Kidney (tissue), 22 donors: ENCODE measurements at places on chromosomes 4 and X. TPM values are rescaled to one million over a fixed set of nuclear protein-coding genes. Genes with fewer than 3 reads are reported as not detected.

Gene EGFL6
- 0.43 TPM for polyA plus RNA-seq

Gene TEX11
- polyA plus RNA-seq, result not detected

GRCh38 chr4:175514174-175514573, 297.9 kb downstream of the GPM6A start:
- DNase-seq, result no peak

- DNase-seq, result no peak
These were observed 52.3 kb upstream of the HOPX start for GRCh38 chr4:56733352-56733751.

DNA sequence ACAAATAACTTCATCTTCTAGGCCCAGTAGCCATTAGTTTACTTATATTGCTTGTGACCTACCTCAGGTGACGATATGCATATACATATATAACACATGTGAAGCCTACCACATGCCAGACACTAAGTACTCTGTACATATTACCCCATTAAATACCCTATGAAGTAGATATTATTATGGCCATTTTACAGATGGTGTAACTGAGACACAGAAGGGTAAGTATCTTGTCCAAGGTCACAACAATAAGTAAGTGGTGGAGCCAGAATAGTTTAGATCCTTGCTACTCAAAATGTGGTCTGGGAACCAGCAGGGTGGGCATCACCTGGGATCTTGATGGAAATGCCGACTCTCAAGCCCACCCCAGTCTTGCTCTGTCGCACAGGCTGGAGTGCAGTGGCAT, 78.1 kb upstream of the RAPGEF2 start:
- DNase-seq, result no peak

DNA sequence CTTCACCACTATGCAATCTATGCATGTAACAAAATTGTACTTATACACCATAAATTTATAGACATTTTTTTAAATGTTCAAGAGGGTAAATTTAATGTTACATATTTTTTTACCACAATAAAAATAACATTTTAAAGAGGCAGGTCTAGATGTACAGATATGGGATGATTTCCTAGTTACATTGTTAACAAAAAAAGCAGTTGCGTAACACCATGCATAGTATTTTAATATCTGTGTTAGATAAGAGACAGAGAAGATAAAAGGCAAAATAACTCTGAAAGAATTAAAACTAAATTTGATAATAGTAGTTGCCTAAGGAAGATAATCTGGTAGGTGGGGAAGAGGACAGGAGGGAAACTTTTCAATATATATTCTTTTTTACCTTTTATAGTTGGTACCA, 9.1 kb upstream of the ATRX start:
- no peak for DNase-seq

DNA sequence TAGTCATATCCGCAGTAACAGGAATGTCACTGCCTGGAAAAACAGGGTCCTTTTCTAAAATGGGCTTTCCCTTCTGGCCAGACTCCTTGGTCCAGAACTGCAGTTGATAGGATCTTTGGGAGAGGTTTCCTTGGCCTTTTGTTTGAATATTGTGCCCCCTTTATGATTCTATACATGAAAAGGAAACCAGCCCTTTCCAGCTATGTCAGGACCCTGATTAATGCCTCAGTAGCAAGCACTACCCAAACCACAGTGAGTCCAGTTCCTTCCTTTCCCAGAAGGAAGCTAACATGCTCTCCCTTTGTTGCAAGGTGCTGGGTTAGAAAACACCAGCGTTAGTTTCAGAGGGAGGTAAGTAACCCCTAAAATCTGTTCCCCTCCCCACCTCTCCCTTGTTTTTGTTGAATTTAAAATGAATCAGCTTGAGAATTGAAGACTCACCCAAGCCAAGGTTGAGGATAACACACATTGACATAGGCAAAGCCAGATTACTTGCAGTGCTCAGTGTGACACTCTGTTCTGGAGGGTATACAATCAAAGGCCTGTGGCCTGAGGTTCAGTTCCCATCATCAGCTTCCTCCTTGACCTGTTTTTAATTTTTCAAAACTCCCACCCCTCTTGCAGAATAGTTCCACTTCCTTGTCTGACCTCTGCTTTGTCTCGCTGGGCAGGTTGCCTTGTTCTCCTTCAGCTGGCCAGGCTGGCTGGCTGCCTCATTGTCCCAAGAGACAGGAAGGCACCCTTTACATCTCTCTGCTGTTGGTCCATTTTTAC, 87.6 kb upstream of the PLAC1 start:
- no peak for DNase-seq

Gene KCNE5
- polyA plus RNA-seq, result not detected

DNA sequence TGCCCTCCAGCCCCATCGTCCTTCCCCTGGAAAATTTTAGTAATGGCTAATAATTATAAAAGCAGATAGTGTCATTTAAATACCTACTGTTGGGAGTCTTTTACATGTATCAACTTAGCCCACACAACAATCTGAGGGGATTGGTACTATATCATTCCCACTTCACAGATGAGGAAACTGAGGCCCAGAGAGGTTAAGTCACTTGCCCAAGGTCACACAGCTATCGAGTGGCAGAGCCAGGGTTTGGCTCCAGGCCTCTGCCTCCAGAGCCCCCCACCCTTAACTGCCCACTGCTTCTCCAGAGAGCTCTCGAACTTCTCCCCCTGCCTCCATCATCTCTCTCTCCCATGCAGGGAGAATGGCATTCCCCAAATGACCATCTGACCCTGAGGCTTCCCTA, 7.4 kb downstream of the C4orf50 start:
- DNase-seq, result no peak

DNA sequence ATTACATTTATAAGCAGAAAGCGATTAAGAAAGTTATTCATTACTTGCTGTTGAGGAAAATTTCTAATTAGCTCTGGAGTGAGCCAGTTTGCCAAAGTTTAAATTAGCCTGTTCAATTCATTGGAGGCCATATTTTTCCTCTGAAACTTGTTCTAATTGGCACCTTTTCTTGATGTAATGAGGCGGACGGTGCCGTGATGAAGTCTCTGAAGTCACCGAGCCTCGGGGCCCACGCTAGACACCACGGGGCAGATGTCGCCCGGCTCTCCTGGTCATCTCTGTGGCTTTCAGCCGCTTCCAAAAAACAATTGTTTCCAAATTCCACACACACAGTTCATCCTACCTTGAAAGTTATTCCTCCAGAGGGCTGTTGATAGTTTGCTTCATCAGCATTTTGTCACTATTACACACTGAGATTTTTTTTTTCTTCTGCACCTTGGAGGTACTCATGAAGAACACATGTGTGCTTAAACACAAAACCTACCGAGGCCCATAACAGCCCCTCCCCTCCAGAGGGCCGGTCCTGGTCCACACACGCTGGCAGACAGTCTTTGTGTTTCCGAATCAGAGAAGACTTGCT, 3.9 kb upstream of the CTAG2 start:
- no peak for DNase-seq

- DNase-seq, result no peak
These were observed 11.9 kb downstream of the CA5B start for GRCh38 chrX:15749642-15750610.

DNA sequence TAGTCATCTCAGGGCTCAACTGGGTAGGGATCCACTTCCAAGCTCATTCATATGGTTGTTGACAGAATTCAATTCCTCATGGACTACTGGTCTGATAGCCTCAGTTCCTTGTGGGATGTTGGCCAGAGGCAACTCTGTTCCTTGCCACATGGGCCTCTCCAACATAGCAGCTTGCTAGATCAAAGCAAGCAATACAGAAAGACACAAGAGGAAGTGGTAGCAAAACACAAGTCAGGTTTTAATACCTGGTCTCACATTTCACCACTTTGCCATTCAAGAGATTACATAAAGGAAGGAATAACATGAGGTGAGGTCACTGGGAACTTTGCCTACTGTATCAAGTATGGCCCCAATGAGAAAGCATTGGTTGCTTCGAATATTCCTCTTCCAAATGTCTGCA, 79.2 kb downstream of the PRSS12 start:
- no peak for DNase-seq

DNA sequence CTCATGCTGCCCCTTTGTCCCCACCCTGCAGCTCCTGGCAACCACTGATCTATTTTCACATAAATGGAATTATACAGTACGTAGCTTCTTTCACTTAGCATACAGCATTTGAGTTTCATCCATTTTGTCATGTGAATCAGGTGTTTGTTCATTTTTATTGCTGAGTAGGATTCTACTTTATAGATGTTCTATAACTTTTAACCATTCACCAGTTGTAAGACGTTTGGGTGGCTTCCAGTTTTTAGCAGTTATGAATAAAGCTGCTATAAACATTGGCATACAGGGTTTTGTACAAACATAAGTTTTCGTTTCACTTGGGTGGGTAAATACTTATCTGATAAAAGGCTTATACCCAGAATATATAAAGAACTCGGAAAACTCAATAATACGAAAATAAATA, 102.3 kb upstream of the KLHL13 start:
- no peak for DNase-seq

GRCh38 chr4:165814256-165815020, 58.6 kb upstream of the TLL1 start:
- no peak for DNase-seq

Gene GLRA3
- 0.13 TPM for polyA plus RNA-seq

DNA sequence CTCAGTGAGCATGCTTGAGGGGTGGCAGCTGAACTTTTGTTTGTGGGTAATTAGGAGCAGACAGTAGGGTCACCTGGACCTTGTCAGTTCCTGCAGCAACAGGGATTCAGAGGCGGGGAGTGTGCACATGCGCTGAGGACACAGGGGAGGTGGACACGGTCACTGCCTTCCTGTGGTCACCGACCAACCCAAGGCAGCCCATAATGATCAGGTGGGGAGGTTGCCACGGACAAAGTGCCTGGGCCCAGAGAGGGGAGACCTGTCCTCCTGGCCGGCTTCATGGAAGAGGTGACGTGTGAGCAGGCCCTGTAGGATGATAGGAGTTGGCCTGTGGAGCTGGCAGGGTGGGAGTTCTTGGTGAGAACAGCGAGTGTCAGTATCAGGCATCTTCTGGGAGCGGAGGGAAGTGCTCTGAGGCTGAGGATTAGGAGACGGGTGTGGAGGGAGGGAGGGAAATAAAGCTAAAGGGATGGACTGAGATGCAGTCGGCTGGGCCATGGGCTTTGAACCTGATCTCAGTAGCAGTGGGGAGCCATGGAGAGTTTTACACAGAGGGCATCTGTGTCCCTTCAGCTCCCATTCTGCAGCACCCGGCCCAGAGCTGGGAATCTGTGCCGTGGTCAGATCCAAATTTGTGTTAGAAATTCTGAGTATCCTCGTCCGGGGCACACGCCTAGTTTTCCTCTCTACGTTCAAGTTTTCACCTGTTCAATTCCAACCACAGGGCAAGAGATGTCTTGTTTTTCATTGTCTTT, 100.0 kb downstream of the PSAPL1 start:
- no peak for DNase-seq

Gene FGFR3
- polyA plus RNA-seq, result 28.5 TPM

- DNase-seq, result no peak
These were observed 253.7 kb downstream of the GRXCR1 start for GRCh38 chr4:43146198-43146597.

Gene VSIG1
- not detected for polyA plus RNA-seq

DNA sequence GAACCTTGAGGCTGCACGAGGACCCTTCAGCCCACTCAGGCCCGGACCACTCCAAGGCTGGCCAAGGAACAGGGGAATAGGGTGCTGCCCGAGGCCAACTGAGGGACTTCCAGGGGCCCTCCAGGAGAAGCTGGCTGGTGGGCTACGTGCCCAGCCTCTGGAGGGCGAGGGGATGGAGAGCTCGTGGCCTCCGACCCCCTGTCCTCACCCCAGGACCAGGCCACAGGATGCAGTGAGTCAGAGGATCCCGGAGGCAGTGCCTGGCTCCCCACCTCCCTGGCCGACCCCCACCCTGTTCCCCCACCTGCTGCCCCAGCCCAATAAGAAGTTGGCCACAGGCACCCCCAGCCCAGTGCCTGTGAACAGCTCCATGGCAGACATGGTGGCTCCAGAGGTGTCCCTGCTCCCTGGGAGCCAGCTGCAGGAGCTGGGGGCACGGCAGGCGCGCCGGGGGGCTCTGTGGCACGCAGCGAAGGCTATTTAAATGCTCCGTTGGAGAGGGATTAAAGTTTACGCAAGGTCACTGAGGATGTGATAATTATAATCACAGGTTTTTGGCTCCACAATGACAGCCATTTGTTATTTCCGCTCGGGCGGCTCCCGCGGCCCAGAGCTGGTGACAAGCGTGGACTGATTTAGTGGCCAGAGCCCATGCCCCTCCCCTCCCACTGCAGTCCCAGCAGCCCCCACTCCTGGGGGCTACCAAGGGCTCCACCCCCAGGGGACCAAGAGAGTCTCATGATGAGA, 95.7 kb upstream of the NKX1-1 start:
- peak; percentile 12 for DNase-seq

- peak; percentile 91 for DNase-seq
These were observed 175.5 kb downstream of the DHRSX start for GRCh38 chrX:2325076-2325784.

DNA sequence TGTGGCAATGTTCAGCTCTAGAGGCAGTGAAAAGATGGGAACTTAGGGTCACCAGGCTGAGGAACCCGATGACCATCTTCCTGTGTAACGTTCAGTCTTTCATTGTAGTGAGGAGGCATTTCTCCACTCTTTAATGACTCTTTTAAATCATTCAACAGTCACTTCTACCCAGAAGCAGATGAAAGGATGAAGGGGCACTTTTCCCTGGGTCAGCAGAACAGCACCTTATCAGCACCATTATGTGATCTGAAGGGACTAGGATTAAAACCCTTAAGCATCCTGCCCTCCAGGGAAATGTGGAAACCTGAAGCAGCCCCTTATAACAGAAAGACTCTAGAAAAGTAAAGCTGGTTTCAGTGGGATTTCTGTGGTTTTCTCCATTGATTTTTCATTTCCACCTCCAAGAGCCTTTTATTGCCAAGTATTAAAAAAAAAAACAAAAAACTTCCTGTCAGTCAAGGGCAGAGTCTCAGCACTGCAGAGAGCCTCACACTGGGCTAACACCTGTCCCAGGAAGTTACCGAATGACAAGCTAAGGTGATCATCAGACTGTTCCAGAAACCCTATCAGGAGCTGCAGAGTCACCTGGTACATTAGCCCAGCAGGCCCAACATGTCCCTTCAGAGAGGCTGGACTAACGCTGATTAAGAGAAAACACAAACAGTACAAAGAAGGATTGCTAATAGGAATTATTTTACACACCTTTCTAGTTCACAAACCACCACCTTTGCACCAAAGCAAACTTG, 185.9 kb downstream of the SHROOM3 start:
- DNase-seq, result no peak

DNA sequence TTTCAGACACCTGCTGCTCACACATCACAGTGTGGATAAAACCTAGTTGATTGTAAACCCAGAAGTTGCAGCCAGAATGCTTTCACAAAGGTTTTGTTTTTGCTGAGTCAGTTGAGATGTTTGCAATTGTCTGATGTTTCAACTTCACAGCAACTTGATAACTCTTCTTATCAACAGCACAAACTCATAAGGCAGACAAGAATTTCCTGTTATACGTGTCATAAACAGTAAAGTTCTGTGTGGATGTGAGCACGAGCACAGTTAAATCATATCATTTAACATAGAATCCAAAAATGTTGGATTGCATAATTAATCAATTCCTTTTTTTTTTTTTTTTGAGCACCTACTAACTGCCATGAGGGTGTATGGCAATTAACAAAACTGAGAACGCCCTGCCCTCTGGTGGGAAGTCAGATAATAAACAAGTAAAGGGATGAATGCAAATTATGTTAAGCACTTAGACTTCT, 512.2 kb downstream of the PDHA2 start:
- DNase-seq, result no peak

GRCh38 chrX:150421816-150422215, 58.7 kb downstream of the MAMLD1 start:
- DNase-seq, result no peak
